ENCODE measurements at places on chromosomes 6 and 20.

GRCh38 chr6:128600397-128600951, 80.1 kb upstream of the PTPRK start:
- no peak for DNase-seq

DNA sequence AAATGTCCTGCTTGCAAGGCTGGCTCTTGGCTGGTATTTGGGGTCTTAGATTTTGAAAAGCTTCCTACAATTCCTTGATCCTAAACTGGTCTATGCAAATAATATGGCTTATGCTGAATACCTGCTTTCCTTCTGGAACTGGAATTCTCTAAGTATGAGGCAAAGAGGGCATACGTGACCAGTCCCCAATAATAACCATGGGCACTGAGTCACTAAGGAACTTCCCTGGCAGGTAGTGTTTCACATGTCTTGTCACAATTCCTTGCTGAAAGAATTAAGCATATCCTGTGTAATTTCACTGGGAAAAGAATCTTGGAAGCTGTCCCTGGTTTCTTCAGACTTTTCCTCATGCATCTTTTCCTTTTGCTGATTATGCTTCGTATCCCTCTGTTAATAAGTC, 106.5 kb downstream of the MMS22L start:
- DNase-seq, result no peak

DNA sequence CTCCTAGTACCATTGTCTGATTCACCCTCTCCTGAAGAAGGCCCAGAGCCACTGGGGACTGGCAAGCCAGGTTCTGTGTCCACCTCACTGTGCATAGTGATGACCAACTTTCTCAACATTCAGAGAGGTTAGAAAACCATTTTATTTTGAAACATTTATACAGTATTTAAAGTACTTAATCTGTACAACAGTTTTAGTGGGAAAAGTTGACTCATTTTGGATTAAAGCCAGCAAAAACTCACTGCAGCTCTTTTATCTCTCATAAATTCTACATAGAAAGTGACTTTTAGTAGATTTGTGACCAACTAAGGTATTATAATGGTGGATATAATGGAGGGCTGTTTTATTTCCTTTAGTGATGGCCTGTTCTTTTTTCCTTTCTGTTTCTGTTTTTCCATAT, 9.7 kb downstream of the TULP4 start:
- DNase-seq, result no peak

- DNase-seq, result no peak
Measured at GRCh38 chr20:11329271-11329670, 588.4 kb upstream of the BTBD3 start.
